ENCODE measurements at places on chromosomes 1 and 21.

- DNase-seq: no peak
Observed at GRCh38 chr1:164466001-164466421, 93.0 kb upstream of the PBX1 start.

DNA sequence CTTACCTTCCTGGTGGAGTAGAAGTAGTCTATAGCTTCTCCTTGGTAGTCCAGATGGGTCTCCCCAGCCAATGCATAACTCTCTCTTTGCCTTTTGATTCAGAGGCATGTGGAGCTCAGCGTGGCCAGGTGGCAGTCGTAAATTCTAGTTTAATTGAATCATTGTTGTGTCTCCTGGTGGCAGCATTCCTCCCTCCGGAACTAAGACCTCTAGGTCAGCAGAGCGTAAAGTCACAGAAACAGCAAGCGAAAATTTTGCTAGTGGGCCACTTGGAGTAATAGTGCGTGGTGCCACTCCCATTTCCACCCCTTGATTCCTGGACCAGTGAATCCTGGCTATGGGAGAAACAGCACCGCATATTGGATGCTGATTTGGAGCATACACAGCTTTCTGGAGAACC is 3.9 kb upstream of the TMPRSS2 start:
- no peak for DNase-seq

GRCh38 chr1:96722161-96722922 is 758 bp downstream of the PTBP2 start:
- DNase-seq: no peak

GRCh38 chr1:244287726-244288125 is 164.0 kb downstream of the ADSS2 start:
- DNase-seq: no peak

DNA sequence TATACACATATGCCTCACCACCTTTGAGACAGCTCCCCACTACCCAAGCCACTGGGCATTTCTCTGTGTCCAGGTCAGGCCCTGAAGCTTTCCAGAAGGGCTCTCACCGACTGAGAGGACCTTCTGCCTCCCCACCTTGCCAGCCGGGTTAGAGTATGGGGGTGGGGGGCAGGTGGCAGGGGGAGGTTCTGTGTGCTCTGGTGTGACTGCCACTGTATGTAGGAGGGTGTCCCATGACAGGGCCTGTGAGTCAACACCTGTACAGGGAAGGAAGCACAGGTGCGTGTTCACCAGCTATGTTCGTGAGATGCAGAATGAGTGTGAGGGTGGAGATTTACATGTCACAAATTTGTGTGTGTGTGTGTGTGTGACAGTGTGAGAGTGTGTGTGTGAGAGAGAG is 7.0 kb downstream of the AHDC1 start:
- DNase-seq: no peak

DNA sequence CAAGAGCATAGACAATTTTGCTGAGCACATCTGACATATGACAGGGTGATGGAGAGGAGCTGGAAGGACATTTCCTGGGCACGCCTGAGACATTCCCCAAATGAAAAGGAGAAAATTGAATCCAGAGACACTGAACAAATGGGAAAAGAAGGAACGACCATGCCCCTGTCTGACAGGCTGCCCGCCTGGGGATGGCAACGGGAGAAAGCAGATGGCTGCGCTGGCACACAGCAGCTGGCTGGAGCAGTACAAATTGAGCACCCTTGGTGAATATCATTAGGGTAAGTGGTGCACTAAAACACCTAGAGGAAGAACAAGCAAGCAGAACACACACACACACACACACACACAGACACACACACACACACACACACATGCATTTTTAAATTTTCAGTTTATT is 174.3 kb upstream of the DUSP10 start:
- no peak for DNase-seq

GRCh38 chr21:35995522-35996088 is 64.7 kb downstream of the SETD4 start:
- no peak for DNase-seq

- no peak for DNase-seq
Observed at GRCh38 chr1:163188947-163189346, 13.8 kb downstream of the RGS5 start.

Data from GM06990 (cell line).